GM06990 (cell line): ENCODE measurements at places on chromosomes 5 and 9.

DNA sequence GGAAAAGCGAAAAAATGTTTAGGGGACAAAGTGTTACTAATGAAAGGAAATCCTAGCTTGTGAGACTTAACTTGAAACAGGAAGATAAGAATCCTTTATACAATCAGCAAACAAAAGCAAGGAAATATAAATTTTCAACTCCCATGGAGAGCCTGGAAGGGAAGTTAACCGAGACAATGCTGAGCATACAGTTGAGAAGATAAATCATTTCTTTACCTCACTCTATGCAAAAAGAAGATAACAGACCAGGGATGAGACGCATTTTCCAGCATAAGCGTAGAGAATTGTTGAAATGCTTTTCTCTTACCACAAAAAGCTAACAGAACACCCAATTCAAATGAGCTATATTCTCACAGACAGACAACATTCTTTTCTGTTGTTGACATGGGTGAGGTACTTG, 309.6 kb downstream of the CWC27 start:
- DNase-seq = no peak

DNA sequence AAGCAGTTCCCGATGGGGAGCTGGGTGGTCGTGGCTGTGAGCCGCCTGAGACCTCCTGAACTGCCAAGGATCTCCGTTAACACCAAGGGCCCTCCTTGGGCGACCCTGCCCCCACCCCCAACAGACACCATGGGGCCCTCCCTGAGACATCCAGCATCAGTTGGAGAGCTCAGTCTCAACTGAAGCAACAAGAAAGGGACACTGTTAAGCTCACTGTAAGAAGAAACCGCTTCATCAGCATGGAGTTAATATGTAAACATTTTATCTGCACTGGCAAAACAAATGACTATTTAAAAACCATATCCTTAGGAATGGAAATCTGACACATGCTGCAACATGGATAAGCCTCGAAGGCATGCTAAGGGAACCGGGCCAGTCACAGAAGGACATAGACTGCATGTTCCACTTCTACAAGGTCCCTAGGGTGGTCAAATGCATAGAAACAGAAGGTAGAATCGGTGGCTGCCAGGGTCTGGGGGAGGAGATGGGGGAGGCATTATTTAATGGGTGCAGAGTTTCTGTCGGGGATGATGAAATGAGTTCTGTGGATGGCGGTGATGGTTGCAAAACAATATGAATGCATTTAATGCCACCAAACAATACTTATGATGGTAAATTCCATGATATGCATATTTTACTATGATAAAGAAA, 47.4 kb downstream of the ROR2 start:
- DNase-seq = no peak

DNA sequence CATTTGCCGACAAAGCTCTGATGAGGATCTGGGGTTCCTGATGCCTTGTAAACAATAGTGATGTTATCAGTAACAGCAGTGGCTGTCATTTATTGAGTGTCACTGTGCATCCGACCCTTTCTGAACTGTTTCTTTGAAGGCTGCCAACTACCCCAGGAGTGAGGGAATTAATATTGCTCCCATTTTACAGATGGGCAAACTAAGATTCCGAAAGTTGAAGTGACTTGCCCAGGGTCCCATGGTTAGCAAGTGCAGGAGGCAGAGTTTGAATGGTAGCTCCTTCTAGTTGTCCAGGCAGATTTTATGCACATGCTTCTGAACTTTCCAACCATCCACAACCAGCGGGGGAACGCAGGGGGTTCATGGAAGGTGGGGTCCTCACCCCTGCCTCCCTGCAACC, 81.9 kb downstream of the COL27A1 start:
- no peak for DNase-seq

- no peak for DNase-seq
These were observed 176.6 kb downstream of the CACNA1B start for GRCh38 chr9:138053996-138054752.

GRCh38 chr9:92179286-92180001, 64.2 kb upstream of the SPTLC1 start:
- DNase-seq = no peak

GRCh38 chr5:152601806-152602732, 197.0 kb upstream of the NMUR2 start:
- DNase-seq = no peak

- no peak for DNase-seq
These were observed 617.9 kb upstream of the CTNND2 start for GRCh38 chr5:12522116-12522515.

- DNase-seq = no peak
These were observed 182.2 kb downstream of the AGTPBP1 start for GRCh38 chr9:85559526-85559925.

DNA sequence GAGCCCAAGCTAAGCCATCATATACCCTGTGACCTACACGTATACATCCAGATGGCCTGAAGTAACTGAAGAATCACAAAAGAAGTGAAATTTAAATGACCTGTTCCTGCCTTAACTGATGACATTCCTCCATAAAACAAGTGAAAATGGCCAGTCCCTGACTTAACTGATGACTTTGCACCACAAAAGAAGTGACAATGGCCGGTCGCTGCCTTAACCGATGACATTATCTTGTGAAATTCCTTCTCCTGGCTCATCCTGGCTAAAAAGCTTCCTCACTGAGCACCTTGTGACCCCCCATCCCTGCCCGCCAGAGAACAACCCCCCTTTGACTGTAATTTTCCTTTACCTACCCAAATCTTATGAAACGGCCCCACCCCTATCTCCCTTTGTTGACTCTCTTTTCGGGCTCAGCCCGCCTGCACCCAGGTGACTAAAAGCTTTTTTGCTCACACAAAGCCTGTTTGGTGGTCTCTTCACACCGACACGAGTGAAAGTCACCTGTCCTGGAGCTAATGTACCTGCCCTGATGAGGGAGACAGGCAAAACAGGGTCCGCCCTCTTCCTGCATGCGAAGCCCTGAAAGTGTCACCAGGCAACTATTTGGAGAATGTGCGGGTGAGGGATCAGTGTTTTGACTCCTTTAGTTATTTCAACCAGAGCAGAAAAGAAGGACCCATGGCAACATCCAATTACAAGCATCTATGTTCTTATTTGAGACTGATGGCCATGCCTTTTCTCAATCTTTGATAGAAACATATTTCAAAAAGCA, 266.1 kb downstream of the SMARCA2 start:
- DNase-seq = no peak

DNA sequence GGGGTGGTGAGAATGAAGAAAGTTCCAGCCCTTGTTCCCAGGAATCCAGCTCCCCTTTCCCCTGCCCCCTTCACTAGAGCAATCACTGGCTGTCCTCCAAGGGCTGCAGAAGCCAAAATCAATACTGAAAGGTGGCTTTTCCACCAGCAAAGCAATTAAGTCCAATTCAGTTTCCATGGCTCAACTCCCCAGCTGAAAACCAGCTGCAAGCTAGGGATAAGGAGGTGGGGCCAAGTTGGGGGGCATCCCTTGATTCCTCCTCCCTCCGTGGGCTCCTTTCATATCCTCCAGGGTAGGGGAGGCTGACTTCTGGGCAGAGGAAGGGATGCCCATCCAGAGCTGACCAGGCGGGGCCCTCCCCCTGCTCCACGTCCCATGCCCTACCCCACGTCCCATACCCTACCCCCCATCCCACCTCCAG, 22.7 kb downstream of the CAMK2A start:
- DNase-seq = no peak

GRCh38 chr5:95832664-95833063, 10.1 kb upstream of the GLRX start:
- no peak for DNase-seq

GRCh38 chr5:56294354-56294753, 61.2 kb upstream of the ANKRD55 start:
- no peak for DNase-seq

GRCh38 chr9:119349351-119349825, 19.8 kb downstream of the BRINP1 start:
- DNase-seq = no peak

- no peak for DNase-seq
These were observed 815 bp downstream of the PDZD2 start for GRCh38 chr5:31639481-31640411.

DNA sequence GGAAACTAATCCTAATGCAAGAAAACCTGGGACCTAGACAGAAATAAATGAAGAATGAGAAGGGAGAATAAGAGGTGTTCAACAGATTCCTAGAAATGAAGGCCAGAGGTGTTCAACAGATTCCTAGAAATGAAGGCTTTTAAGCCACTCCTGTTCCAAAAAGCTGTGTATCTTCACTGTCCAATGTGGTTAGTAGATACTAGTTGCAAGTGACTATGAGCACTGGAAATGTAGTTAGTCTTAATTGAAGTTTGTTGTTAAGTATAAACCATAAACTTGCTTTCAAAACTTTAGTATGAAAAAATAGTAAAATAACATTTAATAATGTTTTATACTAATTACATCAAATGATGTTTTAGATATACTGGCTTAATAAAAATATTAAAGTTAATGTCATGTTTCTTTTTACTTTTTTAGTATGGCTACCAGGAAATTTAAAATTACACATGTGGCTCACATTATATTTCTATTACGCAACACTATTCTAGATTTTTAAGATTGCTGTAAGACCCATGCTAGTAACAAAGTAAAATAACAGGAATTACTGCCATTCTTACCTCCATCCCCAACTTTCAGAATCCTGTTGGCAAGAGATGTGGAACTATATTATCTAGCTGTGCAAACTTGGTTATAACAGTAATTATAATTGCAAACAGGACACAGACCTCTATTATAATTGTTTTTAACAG, 57.5 kb downstream of the RICTOR start:
- DNase-seq = no peak

DNA sequence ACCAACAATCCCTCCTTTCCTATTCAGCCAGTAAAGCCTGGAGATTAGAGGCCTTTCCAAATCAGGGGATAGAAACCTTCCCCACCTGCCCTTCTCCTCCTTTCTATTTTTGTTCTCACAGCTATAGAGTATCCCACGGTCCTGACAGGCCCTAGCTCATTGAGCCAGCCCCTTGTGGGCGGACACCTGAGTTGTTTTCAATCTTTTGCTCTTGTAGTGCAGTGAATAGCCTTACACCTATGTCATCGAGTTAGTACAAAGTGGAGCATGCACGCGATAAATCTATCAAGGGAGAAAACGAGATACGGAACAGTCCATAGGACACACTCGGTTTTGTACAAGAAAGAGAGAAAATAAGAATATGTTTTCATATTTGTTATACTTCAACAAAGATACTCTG, 77.2 kb downstream of the TSPAN17 start:
- no peak for DNase-seq

DNA sequence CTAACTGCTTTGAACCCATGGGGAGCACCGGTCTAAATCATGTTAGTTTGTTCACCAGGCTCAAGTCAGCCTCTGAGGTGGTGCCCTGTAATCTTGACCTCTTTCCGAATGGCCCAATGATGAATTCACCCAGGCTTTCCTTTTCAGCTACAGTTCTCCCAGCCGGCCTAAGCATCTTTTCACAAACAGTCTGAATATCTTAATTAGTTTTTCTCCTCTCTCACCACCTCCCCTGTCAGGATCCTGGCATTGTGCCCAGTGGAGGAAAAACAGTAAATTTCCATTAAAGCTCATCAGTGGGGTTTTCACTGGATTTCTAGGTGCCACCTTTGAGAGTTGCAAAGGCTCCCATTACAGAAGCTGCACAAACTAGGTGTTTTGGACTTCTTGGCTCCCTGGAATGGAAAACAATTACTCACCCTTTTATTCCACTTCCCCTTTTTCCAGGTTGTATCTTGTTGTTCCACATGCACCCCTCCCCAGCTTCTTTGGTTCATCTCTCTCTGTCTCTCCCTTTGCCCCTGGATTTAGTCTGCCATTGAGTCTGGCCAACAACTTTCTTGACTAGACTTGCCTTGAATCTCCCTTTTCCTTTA, 69.4 kb upstream of the ADAMTSL1 start:
- DNase-seq = no peak

DNA sequence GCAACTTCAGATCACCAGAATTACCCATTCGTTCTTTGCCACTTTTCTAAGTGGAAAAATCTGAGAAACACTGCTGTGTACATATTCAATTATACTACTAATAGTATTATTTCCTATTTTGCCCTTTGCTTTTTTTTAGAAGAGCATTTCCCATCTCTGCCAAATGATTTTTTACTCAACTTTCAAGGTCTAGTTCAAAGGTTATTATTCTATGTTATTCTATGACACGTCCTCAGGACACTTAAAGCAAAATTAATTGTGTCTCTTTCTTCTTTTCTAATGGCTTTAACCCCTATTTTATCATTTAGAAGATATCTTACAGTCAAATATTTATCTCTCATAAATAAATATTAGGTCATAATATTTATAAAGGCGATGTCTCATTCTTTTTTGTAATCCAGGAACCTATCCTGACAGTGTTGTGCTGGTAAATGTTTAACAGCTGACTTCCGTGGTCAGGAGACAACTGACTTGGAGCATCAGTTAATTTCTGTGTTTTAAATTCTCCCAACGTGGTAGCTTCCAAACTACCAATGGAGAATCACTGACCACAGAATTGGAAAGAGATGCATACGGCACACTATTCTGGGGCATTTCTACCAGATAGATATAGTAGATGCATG, 375.2 kb downstream of the ARRDC3 start:
- DNase-seq = no peak

GRCh38 chr5:158020555-158021418, 161.8 kb upstream of the CLINT1 start:
- DNase-seq = no peak

GRCh38 chr5:107127878-107128277, 542.9 kb downstream of the EFNA5 start:
- no peak for DNase-seq

DNA sequence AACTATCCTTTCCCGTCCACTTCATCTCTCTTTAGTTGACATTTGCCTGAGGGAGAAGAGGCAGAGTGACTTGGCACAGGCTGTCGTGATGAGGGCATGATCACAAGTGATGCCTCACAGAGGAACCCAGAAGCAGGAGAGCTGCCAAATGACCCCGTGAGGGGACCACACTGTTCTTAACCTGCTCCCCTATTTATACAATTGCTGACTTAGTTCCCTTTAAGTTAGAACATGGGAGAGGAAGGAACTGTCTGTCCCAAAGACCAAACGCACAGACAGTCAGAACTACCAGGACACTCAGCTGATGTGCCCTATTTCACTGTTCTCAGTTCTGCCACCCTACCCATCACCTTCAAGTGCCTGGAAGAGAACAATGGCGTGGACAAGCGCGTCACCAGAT, 73.7 kb downstream of the SLC1A3 start:
- no peak for DNase-seq

- no peak for DNase-seq
These were observed 609.9 kb downstream of the ACTL7B start for GRCh38 chr9:108245901-108246300.
